Mucosa of gallbladder (tissue), 1 donor: ENCODE measurements at places on chromosomes 3 and 15.

DNA sequence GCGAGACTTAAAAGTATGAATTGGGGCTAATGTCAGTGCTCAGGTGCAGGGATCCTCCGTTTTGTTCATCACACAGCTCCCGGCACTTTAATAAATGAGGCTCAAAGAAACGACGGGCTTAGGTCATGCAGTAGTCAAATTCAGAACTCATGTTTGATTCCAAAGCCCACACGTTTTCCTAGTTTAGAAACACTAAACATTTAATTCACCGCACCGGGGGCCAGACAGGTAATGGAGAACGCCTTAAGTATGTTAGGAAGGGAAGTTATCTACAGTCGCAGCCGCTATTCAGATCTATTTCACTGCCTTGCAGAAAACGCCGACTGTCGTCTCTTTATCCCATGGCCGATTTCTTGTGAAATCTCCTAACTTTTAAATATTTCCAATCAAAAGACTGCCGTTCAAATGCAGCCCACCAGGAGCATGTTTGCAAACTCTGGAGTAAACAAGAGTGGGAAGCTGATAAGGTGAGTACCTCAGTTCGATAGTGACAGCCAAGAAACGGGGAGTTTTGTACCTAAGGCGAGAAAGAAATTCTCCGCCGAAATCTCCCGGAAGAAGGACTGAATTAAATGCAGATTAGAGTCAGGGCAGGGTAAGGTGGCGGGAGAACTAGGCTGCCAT lies 569 bp downstream of the HIGD2B start:
- no peak for DNase-seq

DNA sequence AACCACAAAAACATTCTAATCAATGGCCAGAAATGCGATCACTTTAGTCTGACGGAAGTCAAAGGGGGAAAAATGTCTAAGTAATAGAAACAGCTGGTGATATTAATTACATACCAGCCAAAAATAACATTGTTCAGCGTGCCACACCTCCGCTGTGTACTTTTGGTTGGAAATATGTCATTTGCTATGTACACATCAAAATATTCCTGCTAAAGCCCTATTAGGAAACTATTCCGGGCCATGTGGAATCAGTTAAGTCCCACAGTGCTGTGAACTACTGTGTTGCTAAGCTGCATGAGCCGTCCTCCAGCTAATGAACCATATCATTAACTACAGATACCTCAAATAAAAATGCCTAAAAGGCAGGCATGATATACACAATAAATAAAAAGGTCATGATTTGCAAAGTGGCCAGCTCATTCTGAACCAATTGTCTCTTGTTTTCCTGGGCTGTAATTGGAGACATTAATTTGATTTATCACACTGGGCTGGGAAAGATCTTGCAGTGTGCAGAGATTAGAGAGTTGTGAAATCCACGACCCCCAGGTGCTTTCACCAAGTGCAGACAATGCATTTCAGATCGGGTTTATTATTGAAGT lies 200.5 kb upstream of the LRTM1 start:
- no peak for DNase-seq

GRCh38 chr3:15769256-15769915 lies 28.4 kb downstream of the ANKRD28 start:
- DNase-seq, result no peak

GRCh38 chr15:98289747-98290146 lies 329.2 kb downstream of the ARRDC4 start:
- DNase-seq, result no peak

GRCh38 chr15:89121414-89121813 lies 33.2 kb downstream of the ABHD2 start:
- DNase-seq, result peak; percentile 68
